Activated CD8-positive, alpha-beta memory T cell treated with anti-CD3 and anti-CD28 coated beads for 4 hours (primary cell): ENCODE measurements at places on chromosomes 5 and 9.

- no peak for DNase-seq
Observed at GRCh38 chr9:78788101-78788500, 491.2 kb downstream of the PSAT1 start.

DNA sequence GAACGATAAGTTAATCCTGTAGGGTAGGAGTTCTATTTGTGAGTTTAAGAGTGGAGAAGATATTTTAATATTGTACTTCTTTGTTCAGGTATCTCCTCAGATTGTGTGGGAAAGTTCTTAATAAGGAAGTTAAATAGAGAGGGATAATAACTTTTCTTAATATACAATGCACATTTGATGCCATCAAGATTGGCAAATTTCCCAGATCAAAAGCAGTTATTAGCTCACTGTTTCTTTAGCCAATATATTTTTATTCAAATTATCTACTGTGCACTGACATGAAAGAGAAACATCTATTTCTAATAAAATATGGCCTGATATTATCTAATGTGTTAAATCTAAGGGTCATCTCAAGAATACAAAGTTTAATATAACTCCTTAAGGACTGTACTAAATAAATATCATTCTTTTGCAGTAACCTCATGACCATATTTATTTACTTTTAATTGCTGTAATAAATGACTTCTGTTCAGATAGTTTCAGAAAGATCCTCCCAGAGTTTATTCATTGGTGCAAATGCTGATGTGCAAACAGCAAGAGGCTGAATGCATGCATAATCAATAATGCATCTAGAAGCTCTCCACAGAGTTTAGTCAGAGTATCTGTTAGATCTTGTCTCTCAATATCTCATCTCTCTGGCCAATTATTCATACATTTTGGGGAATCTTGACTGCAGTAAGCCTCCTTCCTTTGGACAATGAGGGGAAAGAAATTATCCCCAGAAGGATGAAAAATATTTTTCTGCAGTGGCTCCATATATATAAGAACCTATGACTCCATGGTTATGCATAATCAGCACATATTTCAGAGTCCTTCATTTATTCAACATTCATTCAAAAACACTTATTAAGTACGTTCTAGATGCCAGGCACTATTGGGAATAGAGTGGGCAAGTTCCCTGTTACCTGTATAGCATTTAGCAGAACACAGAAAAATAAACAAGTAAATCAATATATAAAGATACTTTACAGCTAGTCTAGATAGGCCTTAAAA is 85.3 kb downstream of the SPATA31D1 start:
- no peak for DNase-seq

- no peak for DNase-seq
Observed at GRCh38 chr5:6498968-6499367, 50.3 kb downstream of the UBE2QL1 start.

DNA sequence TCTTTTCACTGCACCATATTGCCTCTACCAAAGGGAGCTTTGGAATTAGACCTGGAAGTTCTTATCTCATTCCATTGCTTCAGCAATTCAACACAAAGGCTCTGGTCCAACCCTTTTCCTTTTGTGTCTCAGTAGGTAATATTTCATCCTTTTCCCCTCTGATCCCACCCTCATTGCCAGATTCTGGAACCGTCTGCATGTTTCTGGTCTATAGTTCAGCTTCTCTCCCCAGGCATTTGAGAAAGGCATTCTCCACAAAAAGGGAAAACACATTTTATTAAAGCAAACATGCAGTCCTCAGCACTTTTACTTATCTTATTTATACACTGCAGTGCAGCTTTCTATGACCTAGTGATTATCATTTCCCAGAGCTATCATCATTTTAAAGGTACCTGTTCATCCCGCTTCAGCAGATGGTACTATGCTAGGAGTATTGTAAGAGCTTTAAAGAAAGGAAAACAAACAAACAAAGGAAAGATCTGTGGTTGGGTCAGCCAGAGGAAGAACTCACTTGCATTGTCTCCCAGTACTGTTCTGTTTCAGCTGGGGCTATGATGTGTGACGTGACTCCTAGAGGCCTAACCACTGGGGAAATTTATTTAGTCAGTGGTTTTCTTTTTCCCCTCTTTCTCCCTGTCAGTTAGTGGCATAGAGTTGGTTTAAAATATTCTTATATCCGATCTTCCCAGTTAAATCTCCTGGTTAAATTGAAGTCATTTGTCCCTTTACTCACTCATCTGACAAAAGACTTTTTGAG is 269.2 kb downstream of the TMEM38B start:
- no peak for DNase-seq

DNA sequence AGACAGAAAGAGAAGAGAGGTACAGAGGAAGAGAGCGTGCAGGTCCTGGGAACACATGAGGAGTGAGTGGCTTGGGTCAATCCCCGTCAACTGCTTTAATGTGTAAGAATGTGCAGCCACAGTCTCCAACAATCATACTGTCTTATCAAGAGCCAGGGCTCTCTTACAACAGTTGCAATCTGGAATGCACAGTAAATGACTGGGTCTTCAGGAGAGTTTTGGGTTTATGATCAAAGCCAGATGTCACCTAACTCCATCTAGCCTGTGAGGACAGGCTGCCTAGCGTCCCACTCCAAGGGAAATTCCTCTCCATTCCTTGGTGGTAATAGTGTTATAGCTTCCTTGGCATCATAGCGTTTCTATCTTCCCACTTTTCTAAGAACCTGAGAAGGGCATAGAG is 75.0 kb upstream of the TRIO start:
- no peak for DNase-seq

DNA sequence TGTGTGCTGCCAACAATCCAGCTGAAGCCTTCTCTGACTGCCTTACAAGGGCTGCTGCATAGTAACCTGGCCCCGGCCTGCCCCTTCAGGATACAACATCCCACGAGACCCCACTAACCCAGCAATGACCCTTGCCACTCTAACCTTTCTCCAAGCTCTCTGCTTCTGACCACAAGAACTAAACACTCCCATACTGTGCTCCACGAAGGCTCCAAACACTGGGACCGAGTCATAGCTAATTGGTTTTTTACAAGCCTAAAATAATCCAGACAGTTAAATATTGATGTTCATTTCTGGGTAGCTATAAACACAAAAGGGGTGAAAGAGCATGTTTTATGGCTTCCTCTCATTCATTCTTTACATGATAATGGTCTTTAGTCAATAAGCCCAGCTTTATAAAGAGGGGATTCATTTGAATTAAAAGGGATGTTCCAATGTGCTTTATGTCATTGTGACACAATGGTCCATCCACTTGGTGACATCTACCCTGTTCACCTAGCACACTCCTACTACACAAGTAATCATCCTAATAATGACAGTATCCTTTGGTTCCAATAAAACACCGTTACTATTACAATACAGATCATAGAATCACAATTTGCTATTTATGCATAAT is 16.2 kb upstream of the TLE4 start:
- DNase-seq, result no peak

- DNase-seq, result no peak
Observed at GRCh38 chr9:38126730-38127129, 57.7 kb upstream of the SHB start.

- DNase-seq, result no peak
Observed at GRCh38 chr9:88319936-88320747, 68.1 kb upstream of the SPIN1 start.

GRCh38 chr5:50888751-50889150 is 222.3 kb downstream of the PARP8 start:
- no peak for DNase-seq

DNA sequence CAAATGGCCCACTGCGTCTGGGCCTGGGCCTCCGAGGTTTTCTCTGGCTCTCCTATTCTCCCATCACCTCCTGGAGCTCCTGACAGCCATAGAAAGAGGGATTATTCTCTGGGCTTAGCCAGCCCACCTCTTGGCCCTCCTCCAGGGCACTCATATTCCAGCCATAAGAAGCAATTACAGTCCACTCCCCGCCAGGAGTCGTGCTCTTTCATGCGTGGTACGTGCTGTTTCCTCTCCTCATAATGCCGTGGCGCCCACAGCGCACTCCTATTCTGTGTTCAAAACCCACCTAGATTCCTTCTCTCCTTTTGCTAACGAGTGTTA is 240.8 kb upstream of the ZNF462 start:
- no peak for DNase-seq

DNA sequence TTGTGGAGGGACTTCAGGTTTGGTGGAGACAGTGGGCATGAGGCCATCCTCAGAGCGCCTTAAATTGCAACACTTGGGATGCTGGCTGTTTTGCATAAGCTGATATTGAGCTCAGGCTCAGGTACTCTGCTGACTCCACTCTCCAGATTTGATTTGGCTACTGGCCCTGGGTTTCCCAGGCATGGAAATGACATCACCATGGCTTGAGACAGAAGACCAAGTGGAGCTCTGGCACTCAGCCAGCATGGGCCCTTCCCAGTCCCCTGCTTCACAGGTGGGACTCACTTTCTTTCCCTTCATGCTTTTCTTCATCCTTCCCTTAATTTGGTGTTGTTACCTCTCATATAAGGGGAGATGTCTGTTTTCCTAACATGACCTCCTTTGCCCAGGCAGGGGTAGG is 72.0 kb upstream of the IL12B start:
- no peak for DNase-seq

DNA sequence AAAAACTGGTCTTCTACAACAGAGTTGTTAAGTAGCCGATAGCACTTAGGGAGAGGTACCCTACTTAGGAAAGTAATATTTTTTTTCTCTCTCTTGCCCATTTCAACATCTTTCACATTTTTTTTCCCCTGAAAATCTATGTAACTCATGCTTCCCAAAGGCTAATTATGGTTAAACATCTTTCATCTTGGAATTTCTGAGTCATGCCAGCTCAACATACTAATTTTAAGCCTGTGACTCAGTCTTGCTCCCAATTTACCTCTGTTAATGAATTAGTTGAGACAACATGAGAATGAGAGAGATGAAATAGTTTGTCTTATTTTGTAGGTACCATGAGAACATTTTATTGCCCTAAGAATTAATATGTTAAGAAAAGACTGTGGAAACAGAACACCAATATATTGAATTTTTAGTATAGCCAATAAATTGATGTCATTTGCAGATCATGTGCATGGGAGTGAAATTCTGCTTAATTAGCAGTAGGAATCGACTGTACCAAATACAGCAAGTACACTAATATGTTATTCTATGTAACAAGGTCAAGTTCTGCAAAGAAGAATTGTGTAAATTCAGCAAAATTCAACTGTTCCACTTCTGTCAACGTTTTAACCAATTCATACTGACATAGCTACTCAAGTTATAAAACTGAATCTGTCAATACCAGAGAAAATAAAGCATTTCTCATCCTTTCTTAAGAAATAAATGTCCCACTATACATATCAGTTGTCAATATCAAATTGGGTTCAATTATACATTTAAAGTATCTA is 550.0 kb downstream of the PTPRD start:
- no peak for DNase-seq

DNA sequence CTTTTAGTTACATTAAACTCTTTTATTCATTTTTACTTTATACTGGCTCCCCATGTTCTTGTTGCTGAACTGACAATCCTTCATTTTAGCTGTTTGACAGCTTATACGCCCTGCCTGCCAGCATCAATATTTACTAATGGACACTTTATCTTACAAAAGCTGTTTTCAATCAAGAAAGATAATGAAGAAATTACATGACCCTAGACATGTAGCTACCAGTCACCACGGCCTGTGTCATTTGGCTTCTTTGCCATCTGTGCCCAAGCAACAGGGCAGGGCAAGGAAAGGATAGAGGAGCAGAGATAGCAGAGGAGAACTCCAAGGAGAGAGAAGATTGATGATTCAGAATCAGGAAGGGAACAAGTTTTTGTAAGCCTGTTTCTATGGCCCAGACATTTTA is 647.3 kb downstream of the BRINP1 start:
- no peak for DNase-seq

- DNase-seq, result no peak
Observed at GRCh38 chr5:109739741-109740728, 50.3 kb downstream of the MAN2A1 start.

GRCh38 chr5:179585941-179586401 is 35.6 kb downstream of the RUFY1 start:
- no peak for DNase-seq

- DNase-seq, result no peak
Observed at GRCh38 chr5:168883991-168884390, 304.8 kb upstream of the PANK3 start.

GRCh38 chr5:83253720-83254119 is 176.4 kb downstream of the XRCC4 start:
- DNase-seq, result no peak

- no peak for DNase-seq
Observed at GRCh38 chr9:135004772-135005171, 82.7 kb upstream of the OLFM1 start.

DNA sequence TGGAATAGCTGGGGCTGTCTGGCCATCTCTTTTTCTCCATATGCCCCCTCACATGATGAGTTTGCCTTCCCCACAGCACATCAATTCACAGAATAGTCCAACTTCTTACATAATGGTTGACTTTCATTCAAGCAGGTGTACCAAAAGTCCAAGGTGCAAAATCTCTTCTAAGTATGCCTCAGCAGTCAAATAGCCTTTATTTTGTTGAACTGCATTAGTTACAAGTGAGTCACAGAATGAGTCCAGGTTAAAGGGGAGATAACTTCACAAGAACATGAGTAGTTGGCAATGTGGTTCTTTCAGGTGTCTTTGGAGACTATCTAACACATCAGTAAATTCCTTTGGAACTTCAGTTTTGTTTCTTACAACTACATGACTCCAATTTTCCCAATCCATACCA is 672.5 kb downstream of the PRELID2 start:
- no peak for DNase-seq

GRCh38 chr5:12876541-12877298 is 972.5 kb upstream of the CTNND2 start:
- no peak for DNase-seq

DNA sequence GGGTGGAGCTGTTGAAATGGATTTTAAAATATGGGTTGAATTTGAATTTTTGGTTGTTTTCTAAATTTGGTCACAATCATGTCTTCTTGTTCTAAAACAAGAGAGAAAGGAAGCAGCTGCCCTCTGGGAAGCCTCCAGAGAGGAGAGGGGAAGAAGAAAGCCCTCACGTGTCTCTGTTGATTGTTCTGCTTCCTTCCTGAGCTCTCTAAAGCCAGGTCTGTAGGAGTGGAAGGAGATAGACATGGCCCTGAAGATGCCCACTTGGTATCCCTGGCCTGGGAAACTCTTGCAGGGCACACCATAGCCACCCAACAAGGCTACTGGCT is 59.6 kb downstream of the GALNT12 start:
- DNase-seq, result no peak

GRCh38 chr9:77800924-77801551 is 152.9 kb upstream of the GNA14 start:
- no peak for DNase-seq

- no peak for DNase-seq
Observed at GRCh38 chr5:71697967-71698366, 21.1 kb upstream of the CARTPT start.

DNA sequence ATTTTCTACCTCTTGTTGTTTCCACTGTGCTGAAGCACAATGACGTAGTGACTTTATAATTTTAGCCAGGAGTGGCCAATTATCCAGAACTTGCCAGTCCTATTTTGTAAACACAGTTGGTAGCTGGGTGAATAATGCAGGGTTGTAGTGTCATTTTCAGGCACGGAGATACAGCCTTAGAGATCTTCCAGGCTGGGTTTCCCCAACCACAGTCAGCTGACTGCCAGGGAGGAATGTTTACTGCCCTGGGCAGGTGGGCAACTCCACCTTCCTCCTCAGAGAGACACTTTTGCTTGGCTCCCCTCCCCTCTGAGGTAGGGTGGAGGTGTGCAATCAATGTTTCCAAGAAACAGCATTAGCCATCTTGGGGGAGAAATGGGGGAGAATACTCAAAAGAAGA is 228.1 kb upstream of the NR4A3 start:
- DNase-seq, result no peak

GRCh38 chr9:79154806-79155205 is 417.0 kb upstream of the TLE4 start:
- no peak for DNase-seq
